ENCODE measurements at places on chromosomes 6 and 20.

GRCh38 chr6:20217324-20217855 lies 5.1 kb upstream of the MBOAT1 start:
- DNase-seq: no peak
- H3K27me3 ChIP-seq: no peaks in the 10 kb centered on the region
- H3K27ac ChIP-seq: no peak overlapping the region
- H3K4me3 ChIP-seq: no peak overlapping the region

- H3K4me3 ChIP-seq: no peak overlapping the region
- no peaks in the 10 kb centered on the region for H3K4me1 ChIP-seq
- H3K36me3 ChIP-seq: peaks cover 13% of the 10 kb centered on the region
- no peak for DNase-seq
- H3K27ac ChIP-seq: no peak overlapping the region
These were observed 48.4 kb downstream of the PHACTR2 start for GRCh38 chr6:143726015-143726647.

DNA sequence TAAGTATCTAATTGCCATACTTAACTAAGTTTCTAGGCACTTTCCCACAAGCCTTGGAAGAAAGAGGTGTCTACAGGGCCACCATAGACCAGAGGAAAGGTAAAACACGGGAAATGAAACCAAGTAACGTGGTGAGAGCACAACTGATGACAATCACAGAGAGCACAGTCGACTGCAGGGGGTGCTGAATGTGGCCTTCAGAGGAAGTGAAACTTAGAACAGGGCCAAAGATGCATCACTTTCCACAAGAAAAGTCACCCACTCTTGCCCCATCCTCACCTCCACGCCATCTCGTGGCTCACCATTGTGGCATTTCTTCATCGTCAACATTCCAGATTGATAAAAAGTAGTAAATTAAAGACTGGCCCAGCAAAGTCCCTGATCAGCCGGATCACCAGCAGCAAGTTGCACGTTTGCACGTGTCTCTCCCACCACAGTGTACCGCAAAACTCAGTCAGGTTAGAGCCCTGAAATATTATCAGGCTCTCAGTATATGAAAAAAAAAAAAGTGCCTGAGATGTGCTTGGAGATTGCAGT lies 31.4 kb downstream of the HIVEP2 start:
- H3K4me1 ChIP-seq: no peaks in the 10 kb centered on the region
- no peaks in the 10 kb centered on the region for H3K36me3 ChIP-seq
- no peak overlapping the region for H3K27ac ChIP-seq
- no peak for DNase-seq
- H3K4me3 ChIP-seq: no peak overlapping the region

DNA sequence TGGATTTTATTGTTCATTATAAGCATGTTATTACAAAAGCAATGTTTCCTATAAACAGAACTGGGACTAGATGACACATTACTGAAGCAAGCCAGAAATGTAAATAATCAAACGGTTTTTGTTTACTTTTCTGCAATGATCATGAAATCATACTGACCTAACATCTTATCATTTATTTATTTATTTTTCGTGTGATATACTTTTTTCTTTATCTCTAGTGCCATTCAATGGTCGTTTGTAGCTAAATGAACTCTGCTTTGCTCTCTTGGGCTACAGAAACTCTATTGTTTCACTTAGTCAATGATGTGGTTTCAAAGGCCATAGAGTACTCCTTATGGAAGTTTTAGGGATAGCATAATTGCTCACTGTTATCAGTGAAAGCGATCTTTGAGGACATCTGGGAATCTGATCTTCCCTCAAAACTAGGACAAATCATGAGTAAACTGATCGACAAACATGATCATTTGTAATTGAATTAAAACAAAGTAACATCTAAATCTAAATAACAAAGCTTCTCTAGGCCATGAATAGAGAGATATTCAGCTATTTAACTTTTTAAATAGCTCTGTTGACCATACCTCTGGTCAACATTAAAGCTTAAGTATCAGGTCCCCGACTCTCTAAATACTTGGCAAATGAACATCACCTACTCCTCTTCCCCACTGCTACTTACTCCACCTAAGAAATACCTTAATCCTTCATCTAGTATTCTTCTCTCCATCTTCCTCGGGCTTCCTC lies 933.4 kb downstream of the TFAP2A start:
- no peak overlapping the region for H3K4me3 ChIP-seq
- H3K4me1 ChIP-seq: no peaks in the 10 kb centered on the region
- H3K27me3 ChIP-seq: no peaks in the 10 kb centered on the region
- DNase-seq: no peak

DNA sequence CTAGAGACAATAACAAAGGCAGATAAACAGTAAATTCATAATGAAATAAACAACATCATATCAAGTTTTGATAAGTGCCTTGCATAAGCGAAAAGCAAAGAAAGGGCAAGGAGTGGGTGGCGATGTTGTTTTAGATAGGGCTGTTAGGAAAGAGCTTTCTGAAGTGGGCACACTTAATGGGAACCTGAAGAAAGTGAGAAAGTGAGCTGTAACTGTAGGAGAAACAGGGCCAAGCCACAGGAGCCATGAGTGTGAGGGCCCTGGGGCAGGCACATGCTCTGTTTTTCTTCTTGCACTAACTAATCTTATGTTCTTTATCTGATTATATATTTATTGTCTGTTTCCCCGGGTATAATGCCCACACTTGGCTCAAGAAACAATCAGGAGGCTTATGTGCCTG lies 193.4 kb upstream of the SUPT3H start:
- no peaks in the 10 kb centered on the region for H3K27me3 ChIP-seq
- no peak for DNase-seq
- H3K4me3 ChIP-seq: no peak overlapping the region
- no peak overlapping the region for H3K27ac ChIP-seq
- H3K36me3 ChIP-seq: no peaks in the 10 kb centered on the region

GRCh38 chr6:166743406-166744222 lies 116.6 kb upstream of the RPS6KA2 start:
- no peak overlapping the region for H3K27ac ChIP-seq
- no peaks in the 10 kb centered on the region for H3K4me1 ChIP-seq
- no peaks in the 10 kb centered on the region for H3K36me3 ChIP-seq

- no peak for DNase-seq
- no peaks in the 10 kb centered on the region for H3K4me1 ChIP-seq
- no peaks in the 10 kb centered on the region for H3K36me3 ChIP-seq
- H3K27me3 ChIP-seq: no peaks in the 10 kb centered on the region
- no peak overlapping the region for H3K27ac ChIP-seq
These were observed 145.8 kb downstream of the TFAP2C start for GRCh38 chr20:56774873-56775272.

DNA sequence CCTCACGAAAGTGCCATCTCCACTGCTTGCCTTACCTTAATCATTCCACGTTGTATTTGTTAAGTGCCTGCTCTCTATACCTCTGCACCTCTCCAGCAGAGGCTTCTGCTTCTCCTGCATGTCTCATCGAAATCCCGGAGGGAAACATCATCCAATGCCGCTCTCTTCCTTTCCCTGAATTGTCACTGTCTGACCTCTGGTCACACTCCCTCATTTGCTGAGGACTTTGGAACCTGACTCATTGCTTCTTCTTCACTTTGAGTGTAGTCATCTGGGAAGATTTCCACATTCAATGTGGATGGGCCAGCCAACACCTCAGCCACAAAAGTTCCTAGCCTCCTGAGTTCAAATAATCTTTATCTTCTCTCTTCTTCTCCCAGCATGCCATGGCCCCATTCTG lies 78.9 kb upstream of the BEND6 start:
- peak overlapping the region; percentile 47 for H3K27ac ChIP-seq
- no peak overlapping the region for H3K4me3 ChIP-seq
- no peaks in the 10 kb centered on the region for H3K36me3 ChIP-seq
- peak; percentile 72 for DNase-seq

DNA sequence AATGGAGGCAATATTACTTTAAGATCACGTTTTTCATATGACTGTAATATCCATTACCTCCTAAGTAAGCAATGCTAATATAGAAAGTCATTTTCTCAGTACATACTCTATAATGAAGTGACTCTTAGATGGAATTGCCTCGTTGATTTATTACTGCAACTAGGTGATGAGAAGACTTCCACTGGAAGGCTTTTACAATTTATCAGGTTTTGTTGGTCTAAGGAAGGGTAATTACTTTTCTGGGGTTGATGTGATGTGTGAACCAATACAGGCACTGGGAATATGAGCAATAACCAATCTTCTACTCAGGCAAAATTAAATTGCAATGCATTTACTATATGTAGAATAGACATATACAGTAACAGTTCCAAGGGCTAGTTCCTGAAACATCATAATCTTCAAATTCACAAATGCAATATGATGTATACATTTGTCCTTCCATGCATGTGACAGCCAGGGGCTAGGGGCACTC lies 635.0 kb downstream of the QKI start:
- H3K4me1 ChIP-seq: no peaks in the 10 kb centered on the region
- H3K27ac ChIP-seq: no peak overlapping the region
- no peak overlapping the region for H3K4me3 ChIP-seq
- no peaks in the 10 kb centered on the region for H3K36me3 ChIP-seq
- no peak for DNase-seq
- no peaks in the 10 kb centered on the region for H3K27me3 ChIP-seq

GRCh38 chr6:169723991-169724493 lies 258 bp downstream of the PHF10 start:
- DNase-seq: peak; percentile 73
- H3K4me3 ChIP-seq: no peak overlapping the region
- peaks cover 6% of the 10 kb centered on the region for H3K4me1 ChIP-seq
- H3K27me3 ChIP-seq: no peaks in the 10 kb centered on the region
- peaks cover 6% of the 10 kb centered on the region for H3K36me3 ChIP-seq

- peak overlapping the region; percentile 77 for H3K4me3 ChIP-seq
- no peaks in the 10 kb centered on the region for H3K27me3 ChIP-seq
- H3K27ac ChIP-seq: peak overlapping the region; percentile 96
- H3K4me1 ChIP-seq: peaks cover 8% of the 10 kb centered on the region
- DNase-seq: no peak
These were observed 3.6 kb downstream of the JARID2 start for GRCh38 chr6:15249371-15250019.

DNA sequence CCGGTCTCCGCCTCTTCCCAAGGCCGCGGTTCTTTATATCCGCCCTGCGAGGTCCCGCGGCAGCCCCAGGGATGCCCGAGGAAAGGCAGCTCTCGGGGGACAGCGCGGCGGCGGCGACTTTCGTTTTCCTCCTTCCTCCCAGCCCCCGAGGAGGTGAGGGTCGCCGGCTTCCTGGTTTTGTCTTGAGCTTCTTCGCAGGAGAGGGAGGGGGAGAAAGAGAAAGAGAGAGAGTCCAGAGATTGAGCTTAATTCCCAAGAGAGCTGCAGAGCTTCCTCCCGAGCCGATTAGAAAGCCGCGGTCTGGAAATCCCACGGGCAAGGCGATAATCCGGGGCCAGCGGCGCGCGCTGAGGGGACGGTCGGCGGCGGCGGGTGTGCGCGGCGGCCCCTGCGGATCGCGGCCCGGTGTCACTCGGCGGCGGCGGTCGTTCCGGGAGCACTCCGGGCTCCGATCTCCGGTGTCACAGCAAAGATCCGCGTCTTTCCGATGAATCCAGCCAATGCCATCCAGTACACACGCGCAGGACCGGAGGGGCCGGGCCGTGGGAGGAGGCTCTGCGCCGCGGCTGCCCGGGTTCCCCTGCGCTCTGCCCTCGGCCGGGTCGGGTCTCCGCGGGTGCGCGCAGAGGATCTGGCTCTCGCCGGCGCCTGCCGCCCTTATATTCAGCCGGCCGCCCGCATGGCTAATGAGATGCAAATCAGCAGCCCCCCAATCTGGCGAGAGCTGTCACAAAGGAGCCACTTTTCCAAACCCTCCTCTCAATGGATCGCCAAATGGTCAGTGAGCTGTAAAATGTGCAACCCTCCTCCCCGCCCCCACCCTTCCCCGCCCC lies at the start of gene DLL1:
Gene DLL1 (minus strand): TSS at position 783 of the 833 bp plus-strand sequence. CDS start 939 bp downstream, outside the sequence.
- peaks cover 17% of the 10 kb centered on the region for H3K36me3 ChIP-seq
- H3K27ac ChIP-seq: peak within 1 kb of the TSS; percentile 68
- H3K4me1 ChIP-seq: peaks cover 15% of the 10 kb centered on the region
- DNase-seq: no peak

- no peaks in the 10 kb centered on the region for H3K27me3 ChIP-seq
- H3K4me1 ChIP-seq: peaks cover 3% of the 10 kb centered on the region
- no peak overlapping the region for H3K4me3 ChIP-seq
- H3K36me3 ChIP-seq: no peaks in the 10 kb centered on the region
These were observed 5.0 kb downstream of the MARCKS start for GRCh38 chr6:113862112-113862511.

DNA sequence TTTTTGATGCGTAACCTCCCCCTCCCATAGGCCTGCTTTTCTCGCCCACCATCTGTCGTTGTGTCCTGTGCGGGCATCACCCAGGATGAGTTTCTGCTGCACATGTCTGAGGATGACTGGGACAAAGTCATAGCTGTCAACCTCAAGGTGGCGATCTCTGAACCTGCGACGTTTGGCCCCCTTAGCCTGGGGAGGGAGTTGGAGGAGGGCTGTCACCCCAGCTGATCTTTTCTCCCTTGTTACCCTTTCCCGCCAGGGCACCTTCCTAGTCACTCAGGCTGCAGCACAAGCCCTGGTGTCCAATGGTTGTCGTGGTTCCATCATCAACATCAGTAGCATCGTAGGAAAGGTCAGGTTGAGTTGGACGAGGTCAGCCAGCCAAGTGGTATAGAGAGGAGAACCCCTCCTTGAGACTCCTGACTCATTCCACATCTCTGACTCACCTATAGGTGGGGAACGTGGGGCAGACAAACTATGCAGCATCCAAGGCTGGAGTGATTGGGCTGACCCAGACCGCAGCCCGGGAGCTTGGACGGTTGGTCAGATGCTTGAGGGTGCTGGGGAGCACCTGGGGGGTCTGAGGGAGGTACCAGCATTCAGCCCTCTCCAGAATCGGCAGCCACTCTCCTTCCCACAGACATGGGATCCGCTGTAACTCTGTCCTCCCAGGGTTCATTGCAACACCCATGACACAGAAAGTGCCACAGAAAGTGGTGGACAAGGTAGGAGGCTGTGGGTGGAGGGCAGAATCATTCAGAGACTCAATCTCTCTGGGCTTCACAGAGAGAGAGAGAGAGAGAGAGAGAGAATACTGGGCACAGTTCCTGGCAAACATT lies 954 bp downstream of the HSD17B8 start:
- H3K4me1 ChIP-seq: peaks cover 41% of the 10 kb centered on the region
- H3K36me3 ChIP-seq: peaks cover 36% of the 10 kb centered on the region
- peak; percentile 37 for DNase-seq

DNA sequence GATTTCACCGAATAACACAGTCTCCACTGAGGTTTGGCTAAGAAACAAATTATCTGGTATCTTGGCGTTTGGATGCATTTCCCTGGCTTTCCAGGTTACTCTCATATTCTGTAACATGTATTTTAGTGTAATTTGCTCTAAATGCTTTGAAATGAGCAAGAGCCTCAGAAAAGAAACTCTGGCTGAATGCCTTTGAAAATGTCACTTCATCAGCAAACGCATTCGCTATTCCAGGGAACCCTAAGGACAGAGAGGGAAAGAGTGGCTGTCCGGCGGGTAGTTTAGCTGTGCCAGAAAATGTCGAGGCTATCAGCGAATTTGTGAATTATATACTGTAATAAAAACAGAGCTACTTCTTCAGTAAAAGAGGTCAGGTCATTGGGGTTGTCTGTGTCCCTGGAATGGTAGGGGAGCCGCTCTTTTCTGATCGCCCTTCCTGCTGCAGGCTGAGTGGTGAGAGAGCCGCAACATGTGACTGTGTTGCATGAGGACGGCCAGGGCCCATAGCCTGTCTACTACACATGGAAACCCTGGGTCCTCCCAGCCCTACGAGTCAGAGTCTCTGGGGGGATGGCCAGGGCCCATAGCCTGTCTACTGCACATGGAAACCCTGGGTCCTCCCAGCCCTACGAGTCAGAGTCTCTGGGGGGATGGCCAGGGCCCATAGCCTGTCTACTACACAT lies 57.3 kb downstream of the SMOC2 start:
- no peak for DNase-seq
- no peak overlapping the region for H3K27ac ChIP-seq
- H3K27me3 ChIP-seq: peaks cover 67% of the 10 kb centered on the region
- no peak overlapping the region for H3K4me3 ChIP-seq
- no peaks in the 10 kb centered on the region for H3K4me1 ChIP-seq

All from large intestine (tissue), 12 donors.